Ovary (tissue), 10 donors: ENCODE measurements at places on chromosomes 12 and 14.
A peak's percentile ranks its signal among the peaks of the same experiment; 100 is the strongest.

- DNase-seq = no peak
Measured at GRCh38 chr12:166425-167075, 47.4 kb downstream of the SLC6A12 start.

- DNase-seq = no peak
Measured at GRCh38 chr12:89884952-89885351, 176.3 kb upstream of the ATP2B1 start.

DNA sequence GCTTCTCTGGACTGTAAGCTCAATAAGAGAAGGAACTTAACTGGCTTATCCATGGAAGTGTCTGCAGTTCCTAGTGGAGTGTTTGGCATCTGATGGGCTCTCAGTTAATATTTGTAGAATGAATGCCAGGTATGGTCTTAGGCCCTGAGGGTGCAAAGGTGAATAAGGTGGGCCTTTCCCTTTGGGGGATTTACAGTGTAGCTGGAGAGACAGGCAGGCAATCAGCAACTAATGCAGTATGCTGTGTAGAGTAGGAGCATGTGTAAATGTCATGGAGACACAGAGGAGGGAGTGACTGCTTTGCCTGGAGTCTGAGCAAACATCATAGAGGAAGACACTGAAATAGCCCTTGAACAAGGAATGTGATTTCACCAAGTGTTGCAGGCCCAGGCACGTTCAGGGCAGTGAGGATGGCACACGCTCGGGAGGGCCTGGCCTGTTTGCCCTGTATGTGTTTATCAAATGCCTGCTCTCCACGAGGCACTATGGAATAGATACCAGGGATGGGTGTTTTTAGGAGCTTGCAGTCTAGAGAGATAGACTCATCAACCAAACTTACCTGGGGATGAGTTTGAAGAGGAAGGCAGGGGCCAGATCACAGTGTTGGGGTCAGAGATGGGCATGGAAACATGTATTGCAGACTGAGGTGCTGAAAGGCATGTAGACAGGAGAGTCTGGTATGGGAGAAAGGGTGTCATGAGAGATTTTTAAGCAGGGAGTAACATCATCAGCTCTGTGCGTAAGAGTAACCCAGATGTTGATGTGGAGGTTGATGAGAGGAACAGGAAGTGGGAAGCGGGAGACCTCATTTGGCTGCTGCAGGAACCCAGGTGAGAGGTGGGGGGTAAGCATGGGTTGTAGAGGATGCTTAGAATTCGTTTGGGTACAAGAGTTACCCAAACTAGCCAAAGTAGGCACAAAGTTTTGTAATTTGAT is 54.1 kb downstream of the PLXNC1 start:
- DNase-seq = no peak

DNA sequence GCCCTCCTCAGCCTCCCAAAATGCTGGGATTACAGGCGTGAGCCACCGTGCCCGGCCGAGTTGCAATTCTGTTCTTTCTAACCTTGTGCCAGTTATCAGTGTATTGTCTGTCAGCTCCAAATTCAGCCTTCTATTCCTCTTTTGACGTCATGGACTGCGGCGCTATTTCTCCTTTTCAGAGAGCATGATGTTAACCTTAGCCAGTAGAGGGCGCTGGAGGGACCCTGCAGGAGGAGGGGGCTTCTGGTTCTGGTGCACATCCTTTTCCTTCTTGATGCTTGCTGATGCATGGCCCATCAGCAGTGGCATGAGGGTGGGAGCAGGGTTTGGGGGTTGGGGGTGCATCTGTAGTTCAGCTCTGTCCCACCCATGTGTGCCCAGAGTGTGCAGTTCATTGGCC is 179.3 kb upstream of the RMST start:
- no peak for DNase-seq

DNA sequence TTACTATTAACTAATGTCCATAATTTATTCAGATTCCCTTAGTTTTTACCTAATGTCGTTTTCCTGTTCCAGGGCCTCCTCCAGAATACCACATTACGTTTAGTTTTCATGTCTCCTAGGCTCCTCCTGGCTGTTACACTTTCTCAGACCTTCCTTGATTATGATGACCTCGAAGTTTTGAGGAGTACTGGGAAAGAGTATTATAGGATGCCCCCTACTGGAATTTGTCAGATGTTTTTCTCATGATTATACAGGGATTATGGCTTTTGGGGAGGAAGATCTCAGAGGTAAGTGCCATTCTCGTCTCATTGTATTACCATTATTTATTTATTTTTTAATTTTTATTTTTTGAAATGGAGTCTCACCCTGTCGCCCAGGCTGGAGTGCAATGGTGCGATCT is 17.7 kb upstream of the C1S start:
- DNase-seq = no peak

DNA sequence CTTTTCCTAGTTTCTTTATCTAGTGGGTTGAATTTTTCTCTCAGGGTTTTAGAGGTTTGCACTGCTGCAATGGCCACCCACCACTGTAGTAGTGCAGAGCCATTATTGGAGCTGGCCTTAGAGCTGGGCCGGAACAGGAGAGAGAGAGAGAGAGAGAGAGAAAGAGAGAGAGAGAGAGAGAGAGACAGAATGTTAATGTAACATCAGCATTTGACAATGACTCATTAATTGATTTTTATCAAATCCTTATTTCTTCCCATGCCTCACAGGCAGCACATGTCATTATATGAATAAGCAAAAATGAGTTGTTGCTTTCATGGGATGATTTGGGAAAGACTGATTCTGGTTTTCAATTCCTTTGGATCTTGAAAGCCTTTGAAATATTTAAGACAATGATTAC is 76.3 kb upstream of the PPP4R3A start:
- DNase-seq = no peak

GRCh38 chr14:22122829-22123560 is 449.4 kb upstream of the OR4E1 start:
- no peak for DNase-seq

DNA sequence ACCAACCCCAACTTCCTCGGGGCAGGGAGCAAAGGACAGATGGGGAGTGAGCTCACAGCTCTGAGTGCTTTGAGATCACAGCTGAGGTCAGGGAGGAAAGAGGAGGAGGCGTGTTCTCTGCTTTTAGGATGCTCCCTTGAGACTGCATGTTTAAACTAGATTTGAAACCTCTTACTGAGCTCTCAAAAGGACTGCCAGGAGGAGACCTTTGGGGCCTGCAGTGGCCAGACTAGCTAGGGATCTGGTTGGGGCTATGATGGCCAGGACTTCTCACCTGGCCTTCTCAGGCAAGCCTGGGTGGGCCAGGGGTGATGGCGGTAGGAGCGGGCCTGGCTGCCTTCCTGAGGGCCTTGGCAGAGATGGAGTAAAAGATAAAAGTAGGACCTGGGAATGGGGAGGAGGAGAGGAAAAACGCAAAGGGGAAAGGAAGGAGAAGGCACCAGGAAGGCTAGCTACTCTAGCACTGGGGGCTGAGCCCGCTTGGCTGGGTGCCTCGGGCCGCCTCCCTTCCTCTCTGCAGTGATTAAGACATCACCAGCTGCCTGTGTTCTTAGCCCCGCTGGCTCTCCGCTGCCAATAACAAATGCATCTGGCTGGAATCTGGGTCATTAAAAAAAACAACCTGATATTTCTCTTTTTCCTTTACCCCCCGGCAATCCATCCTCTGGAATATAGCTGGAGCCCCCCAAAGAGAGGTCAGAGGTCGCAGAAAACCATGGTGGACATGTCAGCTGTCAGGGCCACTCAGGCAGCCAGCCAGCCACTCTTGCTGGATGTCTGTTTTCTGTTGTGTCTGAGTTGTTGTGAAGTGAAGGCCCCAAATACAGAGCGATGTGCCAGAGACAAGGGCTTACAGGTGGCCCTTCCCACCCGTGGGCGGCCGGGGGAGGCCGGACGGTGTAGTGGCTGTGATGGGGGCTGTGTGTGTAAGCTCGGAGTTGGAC is 141.3 kb downstream of the TSPAN9 start:
- peak; percentile 90 for DNase-seq

- no peak for DNase-seq
Measured at GRCh38 chr14:64891839-64892375, 12.2 kb upstream of the SPTB start.

GRCh38 chr14:66228267-66228970 is 257.8 kb upstream of the CCDC196 start:
- no peak for DNase-seq

DNA sequence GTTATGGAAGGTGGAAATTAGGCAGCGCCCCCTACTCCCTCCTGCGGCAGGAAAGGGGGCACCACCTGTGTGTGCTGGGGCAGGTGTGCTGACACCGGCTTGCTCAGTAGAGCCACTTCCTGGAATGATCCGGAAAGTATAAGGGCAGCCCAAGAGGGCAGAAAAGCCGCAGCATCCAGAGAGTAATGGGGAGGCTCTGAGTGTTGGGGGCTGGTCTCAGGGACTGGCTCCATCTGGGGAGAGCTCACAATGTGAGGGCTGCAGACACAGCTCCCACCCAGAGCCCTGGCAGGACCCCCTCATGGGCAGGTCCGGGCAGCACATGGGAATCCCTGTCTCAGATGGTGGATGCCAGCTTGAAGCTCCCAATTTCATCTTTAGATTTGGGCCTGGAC is 187.6 kb upstream of the C14orf180 start:
- DNase-seq = no peak

GRCh38 chr14:81455390-81455789 is 55.3 kb upstream of the STON2 start:
- DNase-seq = no peak

DNA sequence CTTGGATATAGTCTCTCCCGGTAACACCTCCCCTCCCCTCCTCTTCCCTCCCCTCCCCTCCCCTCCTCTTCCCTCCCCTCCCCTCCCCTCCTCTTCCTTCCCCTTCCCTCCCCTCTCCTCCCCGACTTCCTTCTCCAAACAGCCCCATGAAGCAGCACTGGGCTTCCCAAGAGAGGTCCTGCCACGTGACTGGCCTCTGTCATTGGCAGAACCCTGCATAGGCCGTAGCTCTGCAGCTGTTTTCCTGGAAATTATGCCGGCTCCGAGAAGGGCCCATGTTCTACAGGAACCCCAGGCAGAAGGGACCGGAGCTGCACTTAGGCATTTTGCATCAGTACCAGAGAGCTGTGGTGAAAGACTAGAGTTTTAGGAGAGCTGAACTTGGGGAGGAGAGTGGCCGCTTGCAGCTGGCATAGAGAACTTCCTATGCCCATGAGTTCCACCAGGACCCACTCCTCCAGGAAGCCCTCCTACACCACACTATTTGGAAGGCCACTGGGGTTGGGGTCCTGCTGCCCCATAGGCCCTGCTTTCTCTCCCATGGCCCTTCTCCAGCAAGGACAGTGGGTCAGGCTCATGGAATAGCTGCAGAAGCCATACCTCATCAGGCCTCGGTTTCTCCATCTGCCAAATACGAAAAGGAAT is 5.1 kb upstream of the TNFAIP2 start:
- peak; percentile 54 for DNase-seq

DNA sequence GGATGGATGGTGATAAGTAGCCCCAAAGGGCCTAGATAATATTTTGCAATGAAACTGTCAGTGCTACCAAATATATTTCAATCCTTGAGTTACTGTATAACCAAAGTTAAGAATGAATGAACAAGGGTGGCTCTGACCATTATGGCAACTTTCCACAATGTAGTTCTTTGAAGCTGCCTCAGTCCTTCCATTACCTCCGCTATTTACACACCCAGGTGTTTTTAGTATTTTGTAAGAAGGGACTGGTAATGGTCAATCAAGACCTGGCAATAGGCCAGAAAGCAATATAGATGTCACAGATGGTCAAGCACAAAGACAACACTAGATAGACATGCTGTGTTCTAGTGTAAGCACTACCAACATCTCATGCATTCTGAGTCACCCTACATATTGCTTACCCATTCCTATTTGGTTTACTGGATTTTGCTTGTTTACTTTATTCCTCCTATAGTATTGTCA is 16.3 kb downstream of the DUSP16 start:
- DNase-seq = no peak

DNA sequence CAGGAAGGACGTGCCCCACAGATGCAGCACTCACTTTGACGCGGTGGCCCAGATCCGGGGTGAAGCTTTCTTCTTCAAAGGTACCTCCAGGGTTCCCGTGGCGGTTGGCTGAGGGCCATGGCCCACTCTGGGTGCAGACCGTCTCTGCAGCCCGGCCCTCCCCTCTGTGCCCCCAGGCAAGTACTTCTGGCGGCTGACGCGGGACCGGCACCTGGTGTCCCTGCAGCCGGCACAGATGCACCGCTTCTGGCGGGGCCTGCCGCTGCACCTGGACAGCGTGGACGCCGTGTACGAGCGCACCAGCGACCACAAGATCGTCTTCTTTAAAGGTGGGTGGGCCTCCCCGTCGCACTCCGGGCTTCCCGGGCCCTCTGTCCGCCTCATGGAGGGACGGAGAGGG is 16.9 kb downstream of the MMP17 start:
- no peak for DNase-seq

GRCh38 chr12:14238221-14238792 is 127.2 kb upstream of the ATF7IP start:
- no peak for DNase-seq

DNA sequence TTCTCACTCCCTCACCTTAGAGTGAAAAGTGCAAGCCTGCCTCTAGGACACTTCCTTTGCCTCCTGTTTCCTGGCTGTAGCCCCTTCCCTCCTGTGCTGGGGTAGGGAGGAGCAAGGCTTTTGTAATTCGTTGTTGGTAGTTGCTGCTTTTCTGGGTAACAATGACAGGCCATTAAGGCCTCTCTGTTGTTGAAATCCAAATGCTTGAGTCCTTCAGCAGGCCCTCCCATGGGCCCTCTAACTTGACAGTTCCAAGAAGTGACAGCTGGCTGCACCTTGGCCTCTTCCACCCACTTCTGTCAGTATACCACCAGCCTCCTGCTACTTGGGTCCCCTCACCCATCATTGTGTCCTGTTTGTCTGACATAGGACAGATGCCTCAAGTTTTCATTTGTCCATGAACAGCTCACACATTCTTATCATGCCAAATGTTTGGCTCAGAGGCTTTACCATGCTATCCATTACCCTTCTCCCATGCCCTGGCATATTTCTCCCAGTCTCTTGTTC is 103.7 kb upstream of the PDE3A start:
- DNase-seq = no peak

DNA sequence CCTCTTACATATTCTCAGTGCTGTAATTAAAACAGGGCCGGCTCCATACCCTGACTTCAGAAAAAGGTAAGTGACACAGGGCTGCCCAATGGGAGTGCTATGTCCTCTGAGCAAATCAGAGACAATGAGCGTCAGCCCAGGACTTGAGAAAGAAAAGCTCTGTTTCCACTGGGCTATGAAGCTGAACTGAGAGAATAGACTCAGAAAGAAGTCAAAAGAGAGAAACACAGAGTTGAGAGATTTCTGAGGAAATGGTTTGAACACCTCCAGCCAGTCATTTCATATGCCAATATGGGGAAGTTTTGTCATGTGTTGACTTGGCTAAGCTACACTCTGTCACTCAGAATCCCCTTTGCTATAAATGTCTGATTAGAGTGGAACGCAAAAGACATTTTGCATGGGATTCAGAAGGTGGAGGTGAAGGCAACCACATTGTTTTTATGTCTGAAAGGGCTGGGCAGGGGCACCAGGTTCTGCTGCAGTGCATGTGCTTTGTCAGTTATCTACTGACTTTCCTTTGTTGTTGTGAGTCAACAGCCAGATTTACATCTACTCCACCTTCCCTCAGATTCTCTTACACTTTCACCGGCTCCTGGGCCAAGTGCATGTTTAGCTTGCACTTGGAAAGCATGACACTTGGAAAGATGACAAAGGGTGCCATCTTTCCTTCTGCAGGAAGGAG is 313.3 kb downstream of the DUSP6 start:
- DNase-seq = no peak
